Activated T-helper 1 cell treated with anti-CD3 and anti-CD28 coated beads, Interleukin-2, amount 50 U/mL, for 16 hours (primary cell): ENCODE measurements at places on chromosomes 3 and 15.

DNA sequence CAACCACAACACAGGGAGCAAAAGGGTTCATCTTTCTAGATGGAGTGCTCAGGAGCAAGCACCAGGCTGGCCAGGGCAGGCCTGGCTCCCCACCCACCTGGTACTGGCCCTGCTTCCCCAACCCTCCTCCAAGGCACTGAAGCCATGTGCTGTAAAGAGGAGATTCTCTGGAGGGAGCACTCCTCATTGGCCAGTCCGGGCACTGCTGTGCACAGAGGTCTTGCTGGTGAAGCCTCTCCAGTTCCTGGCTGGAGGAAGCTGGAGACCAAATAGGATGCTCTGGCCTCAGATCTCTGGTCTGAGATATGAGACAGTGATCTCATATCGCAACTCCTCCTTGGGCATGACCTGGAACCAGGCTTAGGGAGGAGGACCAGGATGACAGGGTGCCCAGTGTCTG, 7.7 kb upstream of the SEMA3F start:
- DNase-seq, result no peak

GRCh38 chr15:51382787-51383186, 41.3 kb downstream of the GLDN start:
- DNase-seq, result no peak

GRCh38 chr3:126258670-126259069, 78.3 kb upstream of the ALDH1L1 start:
- no peak for DNase-seq

- DNase-seq, result no peak
Measured at GRCh38 chr3:52650439-52650838, 35.3 kb downstream of the PBRM1 start.

DNA sequence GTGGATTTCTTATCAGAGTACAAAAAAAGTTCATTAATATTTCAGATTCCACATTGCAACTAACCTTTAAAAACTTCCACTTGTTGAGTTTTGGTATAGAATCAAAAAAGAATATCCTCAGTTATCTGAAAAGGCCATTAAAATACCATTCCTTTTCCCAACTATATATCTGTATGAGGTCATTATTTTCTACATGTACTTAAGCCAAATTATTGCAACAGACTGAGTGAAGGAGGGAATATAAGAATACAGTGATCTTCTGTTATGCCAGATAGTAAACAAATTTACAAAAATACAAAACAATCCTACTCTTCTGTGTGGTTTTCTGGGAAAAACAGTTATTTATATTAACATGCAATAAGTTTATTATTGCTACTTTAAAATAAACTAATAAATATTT, 5.7 kb upstream of the GANC start:
- no peak for DNase-seq

- DNase-seq, result no peak
Measured at GRCh38 chr3:190005343-190006113, 115.2 kb downstream of the P3H2 start.

DNA sequence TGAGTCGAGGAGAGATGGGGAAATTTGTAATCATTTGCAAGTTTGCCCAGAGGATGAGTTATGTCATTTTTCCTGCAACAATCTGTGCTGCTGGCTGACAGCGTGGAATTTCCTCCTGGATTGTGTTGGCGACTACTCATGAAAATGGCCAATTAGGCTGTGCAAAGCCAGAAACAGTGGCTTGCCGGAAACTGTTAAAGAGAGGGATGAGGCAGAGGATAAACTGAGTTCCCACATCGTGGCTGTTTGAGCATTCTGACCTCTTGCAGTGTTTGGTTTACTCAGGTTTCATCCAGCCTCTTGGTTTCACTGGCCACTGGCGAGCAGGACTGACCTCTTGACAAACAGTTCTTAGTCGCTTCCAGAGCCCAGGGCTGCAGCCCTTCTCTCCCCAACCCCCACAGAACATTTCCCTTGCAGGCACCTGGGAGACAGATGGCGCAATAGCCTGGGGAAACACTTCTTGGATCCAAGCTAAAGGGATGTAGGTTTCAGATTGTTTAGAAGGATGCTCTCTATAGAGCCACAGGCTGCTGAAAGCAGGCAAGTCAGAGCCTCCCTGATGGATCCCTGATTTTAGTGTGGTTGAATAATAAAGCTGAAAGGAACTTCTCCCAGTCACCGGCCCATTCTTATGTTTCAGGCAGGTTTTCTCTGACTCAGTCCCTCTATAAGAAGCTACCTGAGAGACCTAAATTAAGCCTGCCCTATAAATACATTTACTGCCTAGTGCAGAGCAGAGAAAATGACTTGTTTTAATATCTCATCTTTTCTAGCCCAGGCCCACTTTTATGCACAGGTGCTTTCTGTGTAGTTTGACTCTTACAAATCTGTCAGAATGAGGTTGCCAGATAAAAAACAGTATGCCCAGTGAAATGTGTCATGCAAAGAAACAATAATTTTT, 92.8 kb upstream of the UBE2E1 start:
- no peak for DNase-seq

DNA sequence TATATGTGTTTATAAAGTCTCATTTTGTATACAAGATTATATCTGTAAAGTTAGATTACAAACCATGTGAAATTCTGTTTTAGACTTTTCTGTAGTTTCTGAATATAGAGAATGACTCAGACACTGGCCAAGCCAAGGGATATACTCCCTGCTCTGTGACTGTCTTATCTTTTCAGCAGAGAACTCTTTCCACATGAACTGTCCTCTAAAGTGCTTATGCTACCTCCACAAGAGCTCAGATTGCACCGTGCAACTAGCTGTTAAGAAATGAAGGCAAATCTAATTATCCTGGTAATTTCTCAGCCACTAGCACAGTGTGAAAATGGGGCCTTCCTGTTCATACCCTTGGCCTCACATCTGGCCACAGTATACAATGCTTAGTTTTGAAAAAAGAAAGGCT, 44.3 kb upstream of the CPNE4 start:
- DNase-seq, result no peak

DNA sequence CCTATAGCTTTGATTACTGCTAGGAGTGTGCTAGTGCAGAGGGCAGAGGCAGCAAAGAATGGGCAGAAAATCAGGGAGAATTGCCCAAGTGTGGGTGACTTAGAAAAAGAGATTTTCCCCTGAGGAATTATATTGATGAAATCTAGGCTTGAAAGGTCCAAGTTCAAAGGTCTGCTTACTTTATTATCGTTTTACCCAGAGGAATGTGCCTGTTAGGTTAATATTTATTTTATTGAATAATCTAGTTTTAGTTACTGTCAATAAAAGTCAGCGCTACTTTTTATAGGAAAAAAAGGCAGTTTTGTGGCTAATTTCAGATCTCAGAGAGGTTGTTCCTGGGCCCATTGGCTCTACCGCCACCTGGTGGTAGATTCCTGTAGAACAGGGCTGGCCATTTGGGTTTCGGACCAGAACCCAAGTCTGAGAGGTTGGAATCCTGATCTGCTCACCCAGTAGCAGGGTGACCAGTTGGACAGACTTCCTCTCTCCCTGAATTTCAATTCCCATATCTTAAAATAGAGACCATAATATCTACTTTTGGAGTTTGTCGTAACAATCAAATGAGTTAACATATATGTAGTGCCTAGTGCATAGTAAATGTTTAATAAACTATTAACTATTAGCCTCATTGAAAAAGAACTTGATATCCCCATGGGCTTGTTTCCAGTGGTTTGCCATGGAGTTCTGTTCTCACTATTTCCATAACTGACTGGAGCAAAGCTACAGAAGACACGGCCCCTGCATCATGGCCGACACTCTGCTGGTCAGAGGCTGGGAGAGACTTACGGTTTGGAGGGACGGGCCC, 62.7 kb upstream of the ZNF148 start:
- peak; percentile 42 for DNase-seq

GRCh38 chr15:63870487-63871209, 36.9 kb upstream of the HERC1 start:
- no peak for DNase-seq

DNA sequence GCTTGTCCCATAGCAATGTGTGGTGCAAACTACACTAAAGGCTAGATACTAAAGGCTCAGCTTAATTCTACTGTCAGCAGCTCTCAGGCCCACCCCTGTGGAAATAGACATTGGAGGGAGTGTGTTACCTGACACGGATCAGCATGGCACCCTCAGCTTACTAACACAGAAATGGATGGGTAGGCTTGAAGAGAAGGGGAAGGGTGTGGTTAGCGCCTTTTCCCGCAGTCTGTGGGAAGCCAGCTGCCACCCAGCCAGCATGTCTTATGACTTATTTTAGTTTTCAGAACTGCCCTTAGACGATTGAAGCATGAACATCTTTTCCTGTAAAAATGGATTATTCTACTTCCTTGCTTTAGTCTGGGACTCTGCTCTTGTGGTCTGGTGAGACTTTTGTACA, 25.8 kb upstream of the ADPGK start:
- no peak for DNase-seq
